BJ (cell line): ENCODE measurements at places on chromosomes 7 and 10. TPM values are rescaled to one million over a fixed set of nuclear protein-coding genes. Genes with fewer than 3 reads are reported as not detected.

- no peak for DNase-seq
Measured at GRCh38 chr7:92991190-92991589, 126.6 kb downstream of the SAMD9 start.

SOSTDC1 gene
- polyA plus RNA-seq = not detected in 2 replicates

DNA sequence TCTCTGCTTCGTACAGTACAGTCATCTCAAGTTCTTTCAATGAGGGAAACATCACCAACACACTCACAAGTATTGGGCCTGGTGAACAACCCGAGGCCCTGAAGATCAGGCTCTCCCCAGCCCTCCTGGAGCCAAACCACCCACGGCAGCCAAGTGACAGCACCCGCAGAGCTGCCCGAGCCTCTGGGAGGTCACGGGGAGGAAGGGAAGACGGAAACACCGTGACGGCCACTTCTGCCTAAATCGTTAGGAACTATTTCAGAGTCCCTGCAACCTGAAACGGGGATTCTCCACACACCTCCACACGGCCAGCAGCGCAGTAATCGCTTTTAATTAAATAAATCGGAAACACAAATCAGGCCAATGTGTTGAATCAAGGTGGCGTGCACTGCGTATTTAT, 222.6 kb downstream of the MAD1L1 start:
- no peak for DNase-seq

- no peak for DNase-seq
Measured at GRCh38 chr7:97734255-97734654, 2.4 kb downstream of the TAC1 start.

GRCh38 chr7:104486931-104487330, 158.5 kb downstream of the LHFPL3 start:
- no peak for DNase-seq

- DNase-seq = no peak
Measured at GRCh38 chr7:138006106-138006505, 4.2 kb upstream of the CREB3L2 start.

GIMAP5 gene
- not detected in 2 replicates for polyA plus RNA-seq

GRCh38 chr10:92876509-92877036, 28.3 kb downstream of the EXOC6 start:
- DNase-seq = no peak

KCNMA1 gene
- 21.4 and 26.3 TPM in 2 replicates for polyA plus RNA-seq

DNA sequence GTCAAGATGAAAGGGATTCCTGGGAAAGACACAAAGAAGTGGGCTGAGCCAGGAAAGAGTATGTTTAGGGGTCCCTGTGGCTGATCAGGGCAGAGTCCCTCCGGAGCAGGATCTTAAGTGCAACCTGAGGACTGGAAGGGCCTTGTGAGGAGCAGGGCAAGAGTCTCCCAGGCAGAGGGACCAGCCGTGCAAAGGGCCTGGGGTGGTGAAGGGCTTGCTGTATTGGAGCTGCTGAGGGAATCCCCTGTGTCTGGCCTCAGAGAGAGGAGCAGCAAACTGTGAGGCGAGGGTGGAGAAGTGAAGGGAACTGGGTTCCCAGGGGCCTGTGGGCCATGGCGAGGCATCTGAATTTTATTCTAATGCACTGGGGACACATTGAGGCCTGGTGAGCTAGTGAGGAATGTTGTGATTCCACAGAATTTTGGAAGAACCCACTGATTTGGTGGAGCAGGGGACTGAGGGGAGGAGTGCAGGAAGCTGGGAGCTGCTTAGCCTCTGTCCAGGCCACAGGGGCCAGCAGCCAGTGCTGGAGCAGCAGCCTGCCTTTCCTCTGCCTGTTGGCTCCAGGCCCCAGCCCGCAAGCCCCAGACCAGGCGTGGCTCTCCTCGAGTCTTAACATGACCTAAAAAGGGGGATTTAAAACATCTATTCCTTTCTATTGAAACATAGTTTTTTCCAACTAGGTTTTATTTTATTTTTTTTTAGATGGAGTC, 138.4 kb upstream of the IGFBP3 start:
- DNase-seq = no peak
